Cardiac muscle cell (in vitro differentiated cells and primary cell): ENCODE measurements at places on chromosomes 4 and X. TPM values are rescaled to one million over a fixed set of nuclear protein-coding genes. Genes with fewer than 3 reads are reported as not detected.

The TRMT2B gene
- 13.7 and 14.0 TPM in 2 replicates for polyA plus RNA-seq

DNA sequence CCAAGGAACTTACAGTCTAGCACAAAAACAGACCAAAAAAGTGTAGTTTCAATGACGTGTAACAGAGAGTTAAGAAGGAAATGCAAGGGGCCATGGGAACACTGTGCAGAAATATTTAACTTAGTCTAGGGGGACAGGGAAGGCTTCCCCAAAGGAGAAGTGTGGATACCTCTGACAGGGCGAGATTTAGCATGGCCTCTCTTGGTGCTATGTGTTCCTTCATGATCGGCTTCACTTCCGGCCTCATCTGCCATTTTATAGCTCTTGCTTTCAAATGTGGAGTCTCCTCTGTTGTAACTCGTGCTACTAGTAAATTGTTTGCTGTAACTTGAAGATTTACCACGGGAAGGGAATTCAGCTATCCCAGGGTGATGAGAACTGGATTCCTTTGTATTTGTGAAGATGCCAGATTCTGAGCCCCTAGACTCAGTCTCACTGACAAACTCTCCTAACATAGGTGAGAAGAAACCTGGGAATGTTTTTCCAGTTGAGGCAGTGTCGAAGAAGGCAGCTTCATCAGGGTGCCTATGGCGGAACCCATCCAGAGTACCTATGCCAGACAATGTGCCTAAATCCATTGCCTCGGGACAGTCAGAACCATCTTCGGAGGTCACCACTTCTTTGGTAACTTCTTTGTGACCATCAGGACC, 5.0 kb downstream of the FGA start:
- no peaks in the 10 kb centered on the region for H3K36me3 ChIP-seq
- H3K4me1 ChIP-seq = no peaks in the 10 kb centered on the region

The POF1B gene
- 0.76 TPM in 1 of 2 replicates, not detected in the other for polyA plus RNA-seq

The SLC30A9 gene
- polyA plus RNA-seq = 62.2 and 73.9 TPM in 2 replicates

- no peaks in the 10 kb centered on the region for H3K4me1 ChIP-seq
- H3K36me3 ChIP-seq = no peaks in the 10 kb centered on the region
- H3K27ac ChIP-seq = no peak overlapping the region
Measured at GRCh38 chr4:26912810-26913209, 52.2 kb downstream of the STIM2 start.
